ENCODE measurements at places on chromosomes 2 and 18.

DNA sequence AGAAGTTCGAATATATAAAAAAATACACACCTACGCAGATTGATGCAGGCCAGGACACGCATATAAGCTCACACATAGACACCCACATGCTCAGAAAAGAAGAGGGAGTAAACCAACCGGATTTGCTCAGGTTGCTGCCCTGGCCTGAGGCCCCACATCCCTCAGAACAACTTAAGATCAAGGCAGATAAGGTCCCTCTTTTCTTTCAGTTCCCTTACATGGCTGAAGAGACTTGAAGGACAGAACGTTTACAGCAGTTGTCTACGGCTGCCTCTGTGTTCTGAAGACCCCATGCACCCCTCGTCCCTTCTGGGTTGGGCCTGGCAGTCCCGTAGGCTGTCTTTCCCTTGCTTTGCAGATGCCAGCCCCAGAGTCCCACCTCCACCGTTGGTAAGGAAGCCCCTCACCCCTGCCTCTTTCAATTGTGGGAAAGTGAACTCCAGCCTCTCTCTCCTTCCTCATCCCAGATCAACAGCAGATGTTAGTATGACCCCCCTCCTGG, 4.3 kb upstream of the NAGK start:
- DNase-seq = no peak

DNA sequence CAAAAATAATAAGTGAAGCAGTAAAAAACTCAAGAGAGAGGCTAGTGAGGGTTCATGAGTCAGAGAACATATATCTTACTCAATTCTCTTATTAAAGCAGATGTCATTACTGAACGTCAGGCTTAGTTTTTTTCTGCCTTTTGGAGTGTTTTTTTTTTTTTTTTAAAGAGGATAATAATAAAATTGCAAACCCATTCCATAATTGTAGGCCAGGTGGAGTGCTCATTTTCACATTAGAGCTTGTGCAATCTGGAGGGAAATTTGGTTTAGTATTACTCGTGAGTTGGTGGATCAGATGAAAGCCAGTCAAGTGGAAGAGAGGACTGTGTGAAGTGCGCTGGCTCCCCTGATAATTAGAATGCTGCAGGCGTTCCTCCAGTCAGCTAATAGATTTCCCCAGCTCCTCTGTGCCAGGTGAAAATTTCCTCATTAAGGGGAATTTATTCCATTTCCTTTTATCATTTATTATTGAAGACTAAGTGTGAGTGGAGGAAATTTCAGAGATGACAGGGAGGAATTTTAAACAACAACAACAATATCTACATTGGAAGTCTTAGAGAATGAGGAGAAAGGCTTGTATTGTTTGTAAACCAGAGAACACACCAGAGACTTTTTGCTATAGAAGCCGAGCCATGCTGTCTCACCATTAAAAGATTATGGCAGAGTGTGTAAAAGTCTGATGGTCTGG, 74.6 kb downstream of the CPS1 start:
- no peak for DNase-seq

DNA sequence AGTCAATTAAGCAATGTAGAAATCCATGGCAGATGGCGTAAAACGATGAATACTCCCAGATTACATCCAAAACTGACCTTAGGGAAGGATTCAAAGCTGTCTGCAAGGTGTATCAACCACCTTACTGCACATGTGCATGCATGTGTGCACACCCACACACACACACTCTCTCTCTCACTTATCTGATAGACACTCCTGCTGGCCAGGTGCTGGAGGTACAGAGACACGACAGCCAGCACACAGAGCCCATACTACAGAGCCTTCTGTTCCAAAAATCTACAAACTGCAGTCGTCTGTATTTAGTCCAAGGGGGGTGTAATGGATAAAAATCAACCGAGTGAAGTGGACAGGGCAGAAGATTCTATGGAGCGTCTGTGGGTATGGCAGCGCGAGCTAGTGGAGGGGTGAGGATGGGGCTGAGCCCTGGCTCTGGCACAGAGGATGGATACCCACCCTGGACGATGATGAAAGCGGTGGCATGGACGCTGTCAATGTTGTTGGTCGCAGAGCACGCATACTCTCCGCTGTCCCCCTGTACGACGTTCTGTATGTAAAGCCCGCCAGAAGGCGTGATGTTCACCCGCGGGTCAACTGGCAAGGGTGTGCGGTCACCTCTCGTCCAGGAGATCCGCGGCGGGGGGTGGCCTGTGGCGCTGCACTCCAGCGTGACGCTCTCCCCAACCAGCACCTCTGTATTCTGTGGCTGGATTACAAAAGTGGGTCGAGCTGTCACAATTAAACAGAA, 78.4 kb downstream of the PXDN start:
- DNase-seq = no peak

DNA sequence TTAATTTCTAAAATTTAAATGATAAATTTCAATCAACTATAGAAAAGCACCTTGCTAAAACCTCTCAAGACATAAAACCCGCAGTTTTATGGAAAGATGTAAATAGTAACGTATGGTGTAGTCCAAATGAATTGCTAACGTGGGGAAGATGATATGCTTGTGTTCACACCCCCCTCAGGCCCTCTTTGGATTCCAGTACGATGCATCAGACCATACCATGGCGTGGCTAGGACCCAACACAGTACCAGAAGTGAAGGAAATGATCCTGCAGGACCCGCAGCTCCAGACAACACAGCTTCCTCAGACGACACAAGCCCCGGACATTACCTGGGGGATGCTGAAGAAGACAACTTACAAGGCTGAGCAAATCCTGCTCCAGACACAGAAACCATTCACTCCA, 60.1 kb upstream of the DYSF start:
- no peak for DNase-seq

- no peak for DNase-seq
Measured at GRCh38 chr2:98507461-98507860, 62.8 kb downstream of the INPP4A start.

DNA sequence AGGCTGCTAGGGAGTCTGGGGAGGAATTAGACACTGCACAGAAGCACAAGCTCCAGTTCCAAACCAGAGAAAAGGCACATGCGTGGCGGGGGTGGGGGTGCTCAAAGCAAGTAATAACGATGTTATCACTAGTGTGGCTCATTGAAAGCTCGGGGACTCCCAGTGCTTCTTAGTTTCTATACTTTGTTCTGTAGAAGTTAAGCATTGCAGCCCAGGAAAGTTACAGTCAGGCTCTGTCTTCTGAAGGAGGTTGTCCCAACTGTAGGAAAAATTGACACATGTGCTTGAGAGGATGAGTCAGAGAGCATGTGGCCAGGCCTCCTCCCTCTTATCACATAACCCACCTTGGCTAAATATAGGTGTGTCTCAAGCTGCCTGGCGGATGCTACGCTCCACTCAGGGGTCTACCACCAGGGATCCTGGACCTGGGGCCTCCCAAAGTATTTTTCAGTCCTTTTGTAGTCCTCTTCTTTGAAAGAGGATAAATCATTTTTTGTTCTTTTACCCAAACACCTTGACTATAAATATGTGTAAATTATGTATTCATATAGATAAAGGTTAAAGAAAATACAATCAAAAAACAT, 3.8 kb downstream of the GALNT5 start:
- no peak for DNase-seq

DNA sequence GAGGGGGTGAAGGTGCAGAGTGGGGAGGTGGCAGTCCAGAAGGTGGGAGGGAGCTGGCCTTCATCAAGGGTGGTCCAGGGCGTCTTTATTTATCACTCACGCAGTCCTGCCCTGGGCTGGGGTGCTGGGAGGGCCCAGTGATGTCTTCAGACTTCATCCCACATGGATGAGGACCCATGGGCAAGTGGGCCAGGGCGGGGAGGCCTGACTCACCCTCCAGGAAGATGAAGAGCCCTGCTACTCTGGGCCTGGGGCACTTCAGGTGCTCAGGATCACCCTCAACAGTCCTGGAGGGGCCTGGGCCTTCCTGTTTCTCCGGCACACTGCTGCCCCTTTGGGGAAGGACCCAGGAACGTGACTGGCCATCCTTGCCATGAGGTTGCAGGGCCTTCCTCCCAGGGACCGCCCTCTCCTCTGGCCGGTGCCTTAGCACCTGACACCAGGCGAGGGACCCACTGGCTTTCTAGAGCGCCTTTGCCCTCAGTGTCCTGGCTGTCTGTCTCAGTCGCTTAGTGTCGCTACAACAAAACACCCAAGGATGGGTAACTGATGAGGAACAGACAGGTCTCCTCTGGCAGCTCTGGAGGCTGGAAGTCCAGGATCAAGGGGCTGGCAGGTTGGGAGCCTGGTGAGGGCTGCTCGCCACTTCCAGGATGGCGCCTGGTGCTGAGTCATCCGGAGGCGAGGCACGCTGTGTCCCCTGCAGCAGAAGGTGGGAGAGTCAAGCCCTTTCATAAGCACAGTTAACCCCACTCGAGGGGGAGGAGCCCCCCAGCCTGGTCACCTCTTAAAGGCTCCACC, 57.8 kb upstream of the HS6ST1 start:
- no peak for DNase-seq

DNA sequence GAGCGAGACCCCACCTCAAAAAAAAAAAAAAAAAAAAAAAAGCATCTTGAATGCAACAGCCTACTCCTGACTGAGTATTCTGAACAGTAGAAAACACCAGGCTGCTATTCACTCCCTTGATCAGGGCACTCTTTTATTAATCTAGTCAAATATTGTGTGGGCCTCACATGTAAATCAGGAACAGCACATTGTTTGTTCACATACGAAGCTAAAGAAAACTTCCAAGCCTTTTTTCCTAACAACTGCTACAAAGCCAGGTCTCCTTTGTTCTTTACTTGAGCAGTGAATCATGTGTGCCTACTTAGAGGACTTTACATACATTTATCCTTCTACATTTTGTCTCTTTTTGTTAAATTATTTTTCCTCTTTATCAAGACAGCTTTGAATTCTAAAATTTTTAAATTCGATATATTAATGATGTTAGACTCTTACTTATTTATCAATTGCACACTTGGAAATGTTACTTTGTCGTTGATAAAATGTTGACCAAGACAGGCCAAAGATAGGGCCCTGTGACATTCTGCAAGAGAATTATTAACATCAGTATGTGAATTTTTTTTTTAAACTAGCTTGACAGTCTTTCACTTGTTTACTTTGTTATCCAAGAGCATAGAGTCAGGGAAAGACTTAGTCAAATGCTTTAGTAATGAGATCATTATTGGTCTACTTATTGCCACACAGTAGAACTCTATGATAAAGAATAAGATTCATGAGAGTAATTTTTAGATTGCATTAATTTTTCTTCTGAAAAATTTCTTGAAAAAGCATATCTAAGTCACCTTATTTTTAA, 13.2 kb downstream of the SPATS2L start:
- DNase-seq = no peak

DNA sequence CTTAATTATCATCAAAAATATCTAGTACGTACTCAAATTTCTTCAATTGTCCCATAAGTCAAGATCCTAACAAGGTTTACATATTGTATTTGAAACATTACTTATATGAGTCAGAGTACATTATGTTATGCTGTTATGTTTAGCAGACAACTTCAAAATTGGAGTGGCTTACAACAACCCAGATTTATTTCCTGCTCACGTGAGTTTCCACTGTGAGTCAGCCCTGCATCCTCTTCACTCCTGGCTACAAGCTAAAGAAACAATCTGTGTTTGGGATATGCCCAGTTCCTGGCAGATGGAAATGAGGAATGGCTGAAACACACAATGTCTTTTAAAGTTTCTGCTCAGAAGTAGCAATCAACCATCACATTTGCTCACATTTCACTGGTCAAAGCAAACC, 31.5 kb upstream of the TANC1 start:
- DNase-seq = no peak

GRCh38 chr18:58025205-58025604, 18.8 kb upstream of the NEDD4L start:
- DNase-seq = no peak

DNA sequence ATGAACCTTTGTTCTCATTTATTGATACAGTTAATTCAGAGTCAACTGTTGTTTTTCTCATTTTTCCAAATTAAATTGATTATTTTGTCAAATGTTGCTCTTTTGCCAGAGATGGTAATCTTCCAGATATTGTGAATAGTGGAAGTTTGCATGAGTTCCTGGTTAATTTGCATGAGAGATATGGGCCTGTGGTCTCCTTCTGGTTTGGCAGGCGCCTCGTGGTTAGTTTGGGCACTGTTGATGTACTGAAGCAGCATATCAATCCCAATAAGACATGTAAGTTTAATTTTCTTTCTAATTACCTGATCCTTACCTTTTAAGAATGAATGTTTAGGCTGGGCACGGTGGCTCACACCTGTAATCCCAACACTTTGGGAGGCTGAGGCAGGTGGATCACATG, 7.8 kb downstream of the CYP20A1 start:
- no peak for DNase-seq

- DNase-seq = no peak
Measured at GRCh38 chr2:229162015-229162414, 109.1 kb downstream of the PID1 start.

- no peak for DNase-seq
Measured at GRCh38 chr2:192498747-192499146, 304.0 kb upstream of the TMEFF2 start.

GRCh38 chr2:55073000-55073983, 23.0 kb upstream of the RTN4 start:
- DNase-seq = no peak

DNA sequence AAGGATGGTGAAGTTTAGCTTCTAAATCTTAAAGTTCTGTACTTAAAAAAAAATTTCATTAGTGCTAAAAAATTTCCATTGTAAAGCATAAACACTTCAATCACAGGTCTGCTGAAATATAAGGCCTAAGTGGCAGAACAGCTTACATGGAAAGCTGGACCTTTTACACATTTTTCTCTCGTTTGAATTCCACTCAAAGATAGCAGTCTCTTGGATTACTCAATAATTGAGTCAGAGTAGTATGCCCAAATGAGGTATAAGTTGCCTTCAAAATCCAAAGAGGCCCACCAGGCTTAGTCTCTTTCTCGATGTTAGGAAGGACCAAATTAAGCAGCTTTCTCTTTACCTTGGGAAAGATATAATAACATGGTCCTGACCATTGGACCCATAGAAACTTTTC, 220.4 kb upstream of the CWC22 start:
- DNase-seq = no peak

DNA sequence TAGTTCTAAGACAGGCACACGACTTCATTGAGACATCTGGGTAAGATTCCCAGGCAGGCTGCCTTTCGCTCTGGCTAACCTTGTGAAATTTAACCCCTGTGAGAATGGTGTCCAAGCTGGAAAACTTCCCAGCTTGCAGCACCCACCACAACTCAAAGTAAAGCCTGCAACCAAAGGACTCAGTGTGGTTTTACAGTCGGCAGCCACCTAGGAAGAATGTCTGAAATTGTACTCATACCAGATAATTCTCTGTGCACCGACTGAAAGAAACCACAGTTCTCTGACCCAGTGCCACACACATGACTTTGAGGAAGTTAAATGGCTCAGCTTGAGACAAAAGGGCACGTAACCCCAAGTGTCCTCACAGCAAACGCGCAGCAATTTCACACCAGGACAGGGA, 125.7 kb downstream of the RBMS1 start:
- DNase-seq = no peak

GRCh38 chr2:126700677-126701076, 44.7 kb downstream of the GYPC start:
- DNase-seq = no peak

GRCh38 chr2:176137252-176137580, 7.7 kb downstream of the HOXD8 start:
- no peak for DNase-seq

Measured in stimulated activated CD8-positive, alpha-beta memory T cell treated with anti-CD3 and anti-CD28 coated beads, Interleukin-4, amount 100 ng/mL, for 1 hour (primary cell).